HS-5 (cell line): ENCODE measurements at places on chromosomes 1 and 21.

- DNase-seq: no peak
Observed at GRCh38 chr1:82227306-82228095, 426.8 kb downstream of the ADGRL2 start.

DNA sequence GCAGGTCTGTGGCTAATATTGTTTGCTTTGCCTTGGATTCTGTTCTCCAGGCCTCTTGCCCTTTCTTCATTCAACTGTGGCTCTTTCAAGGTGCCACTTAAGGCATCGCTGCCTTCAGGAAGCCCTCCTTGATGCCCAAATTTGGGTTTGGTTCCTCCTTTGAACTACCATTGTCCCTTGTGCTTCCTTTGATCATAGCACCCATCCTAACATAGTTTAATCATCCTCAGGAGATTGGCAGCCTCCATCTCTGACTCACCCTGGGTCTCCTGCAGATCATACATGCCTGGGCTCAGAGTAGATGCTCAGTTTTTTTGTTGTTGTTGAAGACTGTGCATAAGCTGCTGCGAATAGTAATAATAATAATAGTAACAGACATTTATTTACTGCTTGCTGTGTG lies 54.4 kb upstream of the ACOT11 start:
- DNase-seq: no peak

DNA sequence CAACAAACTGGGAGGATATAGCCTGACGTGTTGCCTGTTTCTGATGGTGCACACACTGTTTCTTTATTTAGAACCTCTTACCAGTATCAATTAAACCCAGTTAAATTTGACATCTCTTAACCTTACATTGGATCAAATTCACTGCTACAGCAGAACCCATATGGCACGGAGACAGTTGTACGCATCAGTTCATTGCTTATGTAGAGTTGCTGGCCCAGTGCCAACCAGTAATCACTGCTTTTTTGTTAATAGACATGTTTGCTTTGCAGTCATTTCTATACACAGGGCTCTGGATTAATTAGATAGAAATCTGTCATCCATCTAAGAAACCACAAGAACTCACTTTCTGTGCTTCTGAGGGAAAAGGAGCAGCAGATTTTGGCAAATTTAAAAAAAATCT lies 154.0 kb downstream of the RWDD3 start:
- DNase-seq: no peak

GRCh38 chr21:41091616-41092015 lies 76.3 kb upstream of the BACE2 start:
- DNase-seq: no peak

GRCh38 chr1:170471398-170472053 lies 60.4 kb upstream of the GORAB start:
- no peak for DNase-seq

DNA sequence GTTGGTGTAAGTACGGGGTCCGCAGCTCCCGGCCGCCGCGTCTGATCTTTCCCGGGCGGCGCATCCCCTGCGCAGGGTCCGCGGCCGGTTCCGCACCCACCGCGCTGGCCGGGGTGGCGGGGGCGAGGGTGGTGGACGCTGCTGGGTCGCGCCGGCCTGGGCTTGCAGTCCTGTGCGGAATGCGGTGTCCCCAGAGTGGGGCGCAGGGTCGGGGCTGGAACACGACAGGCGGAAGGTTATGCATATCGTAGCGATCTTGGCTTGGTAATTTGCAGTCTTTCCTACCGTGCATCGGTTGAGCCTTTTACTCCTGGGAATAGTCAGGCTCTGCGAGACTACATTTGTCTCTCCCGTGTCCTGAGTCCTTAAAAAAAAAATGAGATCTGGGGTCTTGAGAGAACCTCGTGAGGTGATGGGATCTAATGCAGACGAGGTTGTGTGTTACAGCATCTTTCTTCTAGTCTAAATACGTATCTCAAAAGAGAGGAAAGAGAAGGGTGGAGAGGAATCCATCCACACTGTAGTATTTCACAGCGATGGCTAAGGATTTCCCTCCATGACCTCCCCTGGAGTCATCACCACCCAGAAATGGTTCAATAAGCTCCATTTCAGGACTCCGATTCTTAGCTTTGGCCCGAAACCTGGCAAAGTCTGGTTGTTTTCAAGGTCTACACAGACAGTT lies 572 bp downstream of the ATP1B1 start:
- DNase-seq: no peak

GRCh38 chr21:36004441-36004840 lies 55.9 kb downstream of the SETD4 start:
- DNase-seq: no peak

- no peak for DNase-seq
Observed at GRCh38 chr1:82697965-82698364, 897.2 kb downstream of the ADGRL2 start.

- DNase-seq: no peak
Observed at GRCh38 chr1:163538667-163539066, 216.9 kb downstream of the NUF2 start.
